ENCODE measurements at places on chromosomes 1 and 21.

- no peak for DNase-seq
Measured at GRCh38 chr1:16141573-16142336, 14.1 kb downstream of the EPHA2 start.

DNA sequence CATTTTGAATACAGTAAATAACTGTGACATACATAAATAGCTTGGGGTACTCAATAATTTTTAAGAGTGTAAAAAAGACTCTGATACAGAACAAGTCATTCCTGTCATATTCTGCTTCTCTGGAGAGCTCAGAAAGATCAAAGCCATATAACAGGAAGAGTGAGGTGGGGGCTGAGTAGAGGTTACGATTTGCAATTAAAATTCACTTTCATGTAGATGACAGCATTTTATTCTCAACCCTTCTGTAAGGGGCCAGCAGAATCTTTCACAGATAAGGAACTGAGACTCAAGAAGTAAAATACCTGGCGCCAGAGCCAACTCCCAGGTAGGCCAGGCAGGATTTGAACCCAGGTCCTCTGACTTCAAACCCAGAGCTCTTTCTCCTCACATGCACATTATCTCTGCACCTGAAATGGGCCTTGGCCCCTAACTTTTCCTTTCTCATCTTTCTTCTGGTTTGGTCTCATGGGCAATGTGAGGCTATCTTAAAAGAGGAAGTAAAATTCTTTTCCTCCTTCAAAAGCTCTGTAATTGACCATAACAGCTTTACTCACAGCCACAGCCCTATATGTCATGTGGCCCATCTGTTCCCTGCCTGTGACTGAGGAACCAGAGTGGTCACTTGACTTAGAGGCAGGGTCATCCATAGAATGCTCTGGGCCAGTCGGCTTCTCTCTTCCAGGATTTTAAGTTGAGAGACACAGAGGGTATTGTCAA is 80.9 kb upstream of the SYT6 start:
- DNase-seq = no peak

- no peak for DNase-seq
Measured at GRCh38 chr1:236830560-236830959, 35.5 kb downstream of the MTR start.

DNA sequence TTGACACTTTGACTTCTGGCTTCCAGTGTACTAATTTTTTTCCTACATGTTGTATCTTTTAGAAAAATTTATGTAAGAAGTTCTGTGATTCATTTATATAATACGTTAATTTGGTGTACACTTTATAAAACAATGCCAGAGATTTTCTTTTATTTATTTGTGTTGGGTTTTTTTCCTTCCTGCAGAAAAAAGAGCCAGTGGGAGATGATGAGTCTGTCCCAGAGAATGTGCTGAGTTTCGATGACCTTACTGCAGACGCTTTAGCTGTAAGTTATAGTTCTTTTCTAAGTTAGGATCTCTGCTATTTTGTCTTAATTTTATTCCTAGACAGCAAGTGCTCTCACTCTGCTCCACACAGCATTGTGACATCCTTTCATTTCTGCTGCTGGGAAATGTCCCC is 14.4 kb downstream of the SARS1 start:
- DNase-seq = no peak

DNA sequence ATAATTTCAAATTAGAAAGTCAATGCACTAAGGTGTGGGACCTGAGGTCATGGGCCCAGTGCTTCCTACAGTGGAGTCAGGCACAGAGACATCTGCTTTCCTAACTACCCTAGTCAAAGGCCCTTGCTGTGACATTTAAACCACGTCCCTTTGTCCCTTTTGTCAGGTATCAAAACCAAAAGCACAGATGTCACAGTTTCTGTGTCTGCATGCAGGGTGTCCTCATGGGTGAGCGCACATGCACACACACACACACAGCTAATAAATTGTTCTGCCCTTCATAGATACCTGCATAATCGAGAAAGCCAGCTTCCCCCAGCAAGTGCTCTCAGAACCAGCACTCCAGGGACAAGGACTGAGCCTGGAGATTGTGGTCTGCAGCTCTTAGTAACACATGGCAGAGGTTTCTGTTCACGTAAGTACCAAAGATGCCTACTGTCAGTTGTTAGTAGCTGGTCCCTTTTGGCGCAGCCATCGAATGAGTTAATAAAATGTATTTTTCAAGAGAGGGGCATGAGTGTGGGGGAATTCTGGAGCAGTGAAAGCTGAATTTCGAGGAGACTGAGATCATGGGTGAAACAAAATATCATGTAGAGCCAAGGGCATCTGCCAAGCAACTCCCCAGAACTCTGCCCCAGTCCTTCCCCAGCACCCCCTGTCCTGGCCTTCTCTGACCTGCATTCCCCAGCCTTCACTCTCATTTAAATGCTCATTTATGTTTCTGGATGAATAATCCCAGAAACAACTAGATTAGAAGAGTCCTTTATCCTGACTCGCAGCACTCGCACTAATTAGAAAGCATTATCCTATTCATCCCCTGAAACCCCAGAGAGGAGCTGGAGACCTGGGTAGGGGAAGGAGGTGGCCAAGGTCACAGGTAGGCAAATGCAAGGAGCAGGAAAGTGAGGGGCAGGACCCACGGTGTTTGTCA is 25.5 kb downstream of the TNR start:
- DNase-seq = no peak

DNA sequence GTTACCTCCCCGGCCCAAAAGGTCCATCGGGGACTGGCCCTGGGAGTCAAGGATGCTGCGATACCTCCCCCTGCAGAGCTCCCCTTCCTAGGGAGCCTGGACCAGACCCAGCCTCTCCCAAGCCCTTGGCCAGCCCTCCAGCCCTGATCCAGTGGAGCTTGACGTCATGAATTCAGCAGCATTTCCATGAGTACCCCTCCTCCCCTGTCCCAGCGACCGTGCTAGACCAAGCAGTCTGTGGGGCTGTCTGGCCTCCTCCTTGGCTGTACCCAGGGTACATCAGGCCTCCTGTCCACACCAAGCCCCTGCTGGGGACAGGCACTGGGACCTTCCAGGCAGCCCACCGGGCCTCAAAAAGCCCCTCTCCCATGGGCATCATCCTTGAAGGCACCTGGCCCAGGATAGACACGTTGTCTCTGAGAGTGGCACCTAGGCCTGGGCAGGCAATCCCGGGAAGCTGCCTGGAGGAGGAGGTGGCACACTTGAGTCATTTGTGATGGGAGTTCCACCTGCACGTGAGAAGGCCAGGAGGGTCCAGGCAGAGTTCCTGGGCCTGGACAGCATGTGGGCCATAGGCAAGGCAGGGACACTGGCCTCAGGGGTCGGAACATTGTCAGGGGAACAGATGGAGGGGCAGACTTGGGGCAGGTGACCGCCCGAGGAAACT is 46.4 kb downstream of the WNT9A start:
- no peak for DNase-seq

DNA sequence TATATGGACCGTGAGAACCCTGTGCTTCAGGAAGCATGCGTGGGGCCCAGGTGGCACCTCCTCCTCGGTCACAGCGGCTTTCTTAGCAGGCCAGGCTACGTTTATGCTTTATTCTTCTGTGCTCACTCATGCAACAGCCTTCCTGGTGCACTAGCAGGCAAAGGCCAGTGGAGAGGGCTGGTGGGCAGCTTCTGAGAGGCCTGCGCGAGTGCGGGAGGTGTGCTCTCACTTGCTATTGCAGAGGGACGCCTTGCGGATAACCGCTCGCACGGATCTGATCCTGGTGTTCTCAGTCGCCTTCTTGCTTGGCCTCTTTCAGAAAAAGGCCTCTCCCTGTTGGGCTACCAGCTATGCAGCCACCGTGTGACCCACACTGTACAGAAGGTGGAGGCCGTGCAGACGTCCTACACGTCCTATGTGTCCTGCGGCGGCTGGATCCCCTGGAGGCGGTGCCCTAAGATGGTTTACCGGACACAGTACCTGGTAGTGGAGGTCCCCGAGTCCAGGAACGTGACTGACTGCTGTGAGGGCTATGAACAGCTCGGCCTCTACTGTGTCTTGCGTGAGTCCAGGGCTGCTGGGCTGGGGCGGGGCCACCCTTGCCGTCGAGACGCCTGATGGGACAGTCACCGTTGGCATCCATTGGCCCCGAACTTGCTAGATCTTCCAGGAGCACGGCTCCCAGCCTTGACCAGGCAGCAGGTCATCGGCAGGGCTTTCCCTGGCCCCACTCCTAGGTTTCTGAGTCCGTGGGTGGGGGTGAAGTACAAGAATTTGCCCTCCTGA is 4.8 kb downstream of the UMODL1 start:
- DNase-seq = no peak

- no peak for DNase-seq
Measured at GRCh38 chr1:61403679-61404596, 321.0 kb downstream of the TM2D1 start.

DNA sequence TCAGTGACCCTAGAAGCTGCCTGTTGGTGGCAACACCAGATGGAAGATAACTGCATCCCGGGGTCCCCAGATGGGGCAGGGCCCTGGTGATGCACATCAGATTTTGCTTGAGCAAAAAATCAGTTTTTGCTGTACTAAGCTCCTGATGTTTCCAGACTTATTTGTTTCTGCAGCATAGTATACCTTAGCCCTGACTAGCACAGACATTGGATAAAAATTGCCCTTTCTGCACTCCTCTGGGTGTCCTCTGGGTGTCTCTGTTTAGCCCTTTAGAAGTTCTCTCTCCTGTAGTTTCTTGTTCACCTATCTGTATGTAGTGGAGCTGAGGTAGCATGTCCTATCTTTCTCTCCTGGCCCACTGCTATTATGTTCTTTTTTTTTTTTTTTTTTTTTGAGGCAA is 30.3 kb upstream of the PLA2G2C start:
- no peak for DNase-seq
